ENCODE measurements at places on chromosomes 6 and 20. TPM values are rescaled to one million over a fixed set of nuclear protein-coding genes. Genes with fewer than 3 reads are reported as not detected.

MYLK4 gene
- total RNA-seq: 0.16 TPM

HLA-DQB1 gene
- 1.0 TPM for total RNA-seq

PLN gene
- 0.13 TPM for total RNA-seq

PRICKLE4 gene
- total RNA-seq: 1.3 TPM

NNAT gene
- 20.9 TPM for total RNA-seq

CLPSL2 gene
- not detected for total RNA-seq

COL10A1 gene
- total RNA-seq: not detected

CD24 gene
- 1,378 TPM for total RNA-seq

PRSS35 gene
- total RNA-seq: 0.16 TPM

NEURL2 gene
- total RNA-seq: 9.5 TPM

SCAF8 gene
- total RNA-seq: 20.2 TPM

PSORS1C1 gene
- total RNA-seq: 1.4 TPM

UBE3D gene
- 3.9 TPM for total RNA-seq

CENPW gene
- total RNA-seq: 3.9 TPM

OPRM1 gene
- total RNA-seq: not detected

GPR63 gene
- total RNA-seq: 2.0 TPM

IMPG1 gene
- not detected for total RNA-seq

EGFL8 gene
- total RNA-seq: 8.9 TPM

CAP2 gene
- 12.3 TPM for total RNA-seq

C6orf118 gene
- not detected for total RNA-seq

VNN1 gene
- total RNA-seq: not detected

MAP7 gene
- total RNA-seq: 2.8 TPM
